IPS DF 19.7 (cell line): ENCODE measurements at places on chromosomes 5 and 9.

DNA sequence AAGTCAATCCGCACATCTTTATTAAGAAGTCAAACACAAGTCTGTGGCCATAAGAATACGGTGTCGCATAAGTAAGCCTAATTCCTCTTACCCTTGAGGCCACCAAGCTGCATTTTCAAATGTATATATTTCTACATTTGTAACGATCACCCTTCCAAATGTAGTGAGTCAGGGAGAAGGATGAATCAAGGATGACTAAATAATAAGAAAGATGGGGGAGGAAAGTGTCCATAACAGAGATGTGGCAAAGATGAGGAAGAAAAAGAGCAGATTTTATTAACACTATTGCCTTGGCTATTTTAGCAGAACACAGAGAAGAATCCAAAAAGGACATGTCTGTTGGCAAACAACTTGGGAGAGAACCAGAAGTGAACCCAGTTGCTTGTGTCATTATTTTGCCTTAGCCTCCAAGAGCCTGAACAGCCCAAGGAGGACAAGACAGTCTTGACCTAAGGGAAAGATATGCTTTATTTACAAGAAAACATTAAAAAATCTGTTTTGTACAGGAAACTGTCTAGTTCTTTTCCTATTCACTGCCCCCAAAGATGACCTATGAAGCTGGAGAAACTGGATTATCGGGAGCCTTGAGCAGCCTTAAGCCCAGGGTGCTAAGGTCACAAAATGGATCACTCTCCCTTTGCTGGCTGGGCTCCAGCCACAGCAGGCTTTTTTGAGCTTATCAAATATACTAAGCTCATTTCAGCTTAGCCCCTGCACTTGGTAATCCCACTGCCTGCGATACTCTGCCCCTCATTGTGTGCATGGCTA is 101.5 kb downstream of the PLCXD3 start:
- no peak for DNase-seq

DNA sequence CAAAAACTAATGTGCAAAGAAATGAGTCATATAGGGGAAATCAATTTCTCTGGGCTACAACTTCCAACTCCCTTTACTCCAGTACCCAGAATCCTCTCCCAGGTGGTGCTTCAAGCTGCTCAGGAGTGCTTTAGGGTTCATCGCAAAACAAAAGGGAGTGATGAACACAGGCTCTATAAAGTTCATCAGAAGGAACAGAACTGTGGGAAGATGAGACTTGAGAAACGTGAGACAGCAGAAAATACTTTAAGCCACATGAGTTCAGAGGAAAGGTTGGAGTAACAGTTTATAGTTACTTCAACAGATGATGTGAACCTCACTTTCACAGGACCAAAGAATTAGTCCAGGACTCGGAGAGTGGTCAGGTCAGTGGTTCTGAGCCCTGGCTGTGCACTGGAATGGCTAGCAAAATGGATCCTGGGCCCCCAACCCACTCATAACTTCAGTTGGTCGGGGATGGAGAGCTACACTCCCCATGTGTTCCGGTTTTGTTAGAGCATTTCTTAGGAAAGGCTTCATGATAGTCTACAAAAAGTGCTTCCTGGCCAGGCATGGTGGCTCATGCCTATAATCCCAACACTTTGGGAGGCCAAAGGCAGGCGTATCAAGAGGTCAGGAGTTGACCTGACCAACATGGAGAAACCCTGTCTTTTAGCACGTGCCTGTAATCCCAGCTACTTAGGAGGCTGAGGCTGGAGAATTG is 4.3 kb downstream of the RPL12 start:
- no peak for DNase-seq

- no peak for DNase-seq
Observed at GRCh38 chr5:60613826-60614225, 86.1 kb downstream of the DEPDC1B start.

GRCh38 chr5:71533615-71534014 is 53.5 kb upstream of the MCCC2 start:
- DNase-seq, result no peak

GRCh38 chr9:77648234-77649108 is at the start of gene GNA14:
Gene GNA14 (minus strand): TSS chr9:77648322. CDS start chr9:77647793, 529 bp downstream.
- no peak for DNase-seq

- no peak for DNase-seq
Observed at GRCh38 chr5:169796731-169797130, 159.7 kb downstream of the DOCK2 start.
